ENCODE measurements at places on chromosomes 6 and 20.

- DNase-seq: no peak
These were observed 47.5 kb upstream of the POPDC3 start for GRCh38 chr6:105227295-105227767.

DNA sequence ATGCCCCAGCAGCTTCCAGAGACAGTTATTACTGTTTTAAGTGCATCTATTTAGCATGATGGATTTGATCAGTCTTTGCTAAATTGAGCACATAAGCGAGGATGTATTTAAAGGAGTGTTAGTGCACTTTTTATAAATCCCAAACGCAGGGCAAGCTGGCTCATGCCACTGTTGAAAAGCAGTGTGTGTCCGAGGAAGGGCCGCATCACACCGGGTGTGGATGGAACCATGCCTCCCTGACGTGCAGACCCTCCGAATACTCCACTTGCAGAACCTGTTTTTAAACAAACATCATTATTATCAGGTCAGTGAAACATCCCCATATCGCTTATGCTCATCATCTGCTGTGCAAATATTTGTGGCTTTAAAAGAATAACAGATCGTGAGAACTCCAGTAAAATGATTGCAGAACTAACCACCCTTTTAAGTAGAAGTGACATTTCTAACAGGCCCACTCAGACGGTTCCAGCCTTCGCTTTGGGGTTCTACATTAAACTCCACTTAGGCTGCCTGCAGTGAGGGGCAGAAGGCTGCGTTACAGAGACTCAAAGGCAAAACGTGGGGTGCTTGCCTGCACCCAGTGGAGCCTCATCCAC, 190.1 kb downstream of the CDH4 start:
- no peak for DNase-seq

GRCh38 chr20:50920997-50921396, 10.2 kb downstream of the ADNP start:
- DNase-seq: no peak

DNA sequence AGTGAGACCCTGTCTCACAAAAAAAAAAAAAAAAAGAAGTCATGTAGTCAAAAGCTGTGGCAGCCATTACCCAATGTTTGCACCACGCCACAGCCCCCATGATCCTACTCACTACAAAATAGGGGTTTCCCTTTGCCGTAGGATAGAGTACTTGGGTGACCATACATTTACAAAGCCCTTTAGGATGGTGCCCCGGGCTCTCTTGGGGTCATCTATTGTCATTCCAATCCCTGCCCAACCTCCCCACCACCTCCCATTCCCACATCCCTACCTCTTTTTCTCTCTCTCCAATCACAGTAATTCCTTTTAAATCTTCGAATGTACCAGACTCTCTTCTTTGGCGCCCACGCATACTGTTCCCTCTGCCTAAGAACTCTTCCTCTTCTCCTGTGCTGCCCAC, 74.6 kb downstream of the KIAA0319 start:
- DNase-seq: no peak

- no peak for DNase-seq
These were observed 154.4 kb downstream of the TMEM200A start for GRCh38 chr6:130520221-130520620.

GRCh38 chr6:156161471-156161870, 615.7 kb upstream of the ARID1B start:
- DNase-seq: no peak

- no peak for DNase-seq
These were observed 32.6 kb downstream of the ELOVL5 start for GRCh38 chr6:53316142-53316541.

DNA sequence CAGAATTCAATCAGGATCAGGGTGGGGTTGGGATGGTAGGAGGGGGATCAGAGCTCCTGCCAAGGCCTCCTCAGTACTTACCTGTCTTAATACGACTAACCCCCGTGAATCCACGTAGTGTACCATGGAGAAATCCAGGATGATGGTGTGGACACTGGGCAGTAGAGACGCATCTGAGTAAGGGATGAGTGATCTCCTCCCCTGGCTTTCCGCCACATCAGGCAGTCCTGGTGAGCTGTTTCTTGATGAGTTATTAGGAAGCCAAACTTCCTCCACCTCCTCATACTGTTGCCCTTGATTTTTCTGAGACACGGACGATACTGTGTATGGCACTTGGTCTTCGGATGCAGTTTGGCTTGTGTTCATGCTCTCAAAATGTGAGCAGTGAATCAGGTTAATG, 34.2 kb upstream of the SRPK1 start:
- no peak for DNase-seq

DNA sequence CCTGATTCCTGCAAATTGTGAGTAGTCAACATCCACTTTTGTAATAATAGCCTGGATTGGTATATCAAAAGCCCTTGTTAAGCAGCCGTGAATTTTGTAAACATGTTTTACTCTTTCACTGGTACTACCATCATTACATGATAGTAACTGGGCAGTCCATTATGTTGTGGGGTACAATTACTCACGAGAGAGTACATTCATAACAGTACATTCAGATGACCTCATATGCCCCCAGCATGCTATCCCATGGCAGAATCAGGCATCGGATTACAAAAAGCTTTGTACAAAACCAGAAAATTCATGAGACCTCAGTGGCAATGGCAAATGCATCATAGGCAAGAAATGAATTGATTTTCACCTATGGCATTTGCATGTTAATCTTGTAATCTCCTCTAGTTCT, 166.2 kb downstream of the EPM2A start:
- no peak for DNase-seq

DNA sequence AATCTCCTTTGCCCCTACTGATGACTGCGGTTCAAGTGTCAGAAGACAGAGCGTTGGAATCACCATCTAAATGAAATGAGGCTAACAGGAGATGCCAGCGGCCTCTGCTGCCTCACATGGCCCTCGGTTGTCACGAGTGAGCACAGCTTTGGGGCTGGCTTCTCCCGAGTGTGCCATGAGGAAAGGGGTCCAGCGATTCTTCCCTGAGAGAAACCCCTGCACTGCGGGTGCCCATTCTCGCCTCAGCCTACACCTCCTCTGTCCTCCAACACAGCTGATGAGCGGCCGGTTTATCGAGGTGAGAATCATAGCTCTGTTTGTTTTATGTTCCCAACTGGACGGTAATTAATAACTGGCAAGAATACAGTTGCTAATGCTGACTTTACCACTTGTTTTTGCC, 144.7 kb upstream of the RPS6KA2 start:
- no peak for DNase-seq

DNA sequence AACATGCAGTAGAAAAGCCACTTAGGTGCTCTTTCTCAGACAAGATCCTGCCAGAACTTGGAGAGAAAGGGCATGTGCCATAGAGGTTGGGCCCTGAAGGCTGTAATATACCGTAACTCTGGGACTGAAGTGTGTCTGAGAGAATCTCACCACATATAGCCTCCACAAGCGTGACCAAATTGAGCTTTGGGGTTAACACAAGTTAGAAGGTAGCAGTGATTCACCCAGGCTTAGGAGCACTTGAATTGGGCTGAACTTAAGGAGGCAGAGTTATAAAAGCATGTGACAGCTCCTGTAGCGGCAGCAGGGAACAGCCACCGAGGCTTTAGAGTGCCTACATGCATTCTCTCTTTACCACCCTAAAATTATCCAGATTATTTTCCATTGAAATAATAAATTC, 361.6 kb downstream of the PHF3 start:
- DNase-seq: no peak

DNA sequence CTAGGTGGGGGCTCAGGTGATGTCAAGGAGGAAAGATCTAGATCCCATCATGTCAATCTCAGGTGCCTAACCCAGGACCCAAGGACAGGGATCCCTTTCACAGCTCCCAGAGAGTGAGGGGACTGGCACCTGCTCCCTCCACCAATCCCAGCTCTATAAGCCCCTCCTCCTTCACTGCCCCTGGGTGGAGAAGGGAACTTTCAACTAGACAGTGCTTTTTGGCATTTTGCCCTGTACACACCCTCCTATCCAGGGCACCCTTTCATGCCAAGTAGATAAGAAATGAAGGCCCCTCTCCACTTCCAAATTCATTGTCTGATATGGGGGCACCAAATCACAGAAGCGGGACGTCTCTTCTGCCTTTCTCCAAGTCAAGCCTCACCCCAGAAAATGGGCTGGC, 61.6 kb downstream of the MDGA1 start:
- no peak for DNase-seq

DNA sequence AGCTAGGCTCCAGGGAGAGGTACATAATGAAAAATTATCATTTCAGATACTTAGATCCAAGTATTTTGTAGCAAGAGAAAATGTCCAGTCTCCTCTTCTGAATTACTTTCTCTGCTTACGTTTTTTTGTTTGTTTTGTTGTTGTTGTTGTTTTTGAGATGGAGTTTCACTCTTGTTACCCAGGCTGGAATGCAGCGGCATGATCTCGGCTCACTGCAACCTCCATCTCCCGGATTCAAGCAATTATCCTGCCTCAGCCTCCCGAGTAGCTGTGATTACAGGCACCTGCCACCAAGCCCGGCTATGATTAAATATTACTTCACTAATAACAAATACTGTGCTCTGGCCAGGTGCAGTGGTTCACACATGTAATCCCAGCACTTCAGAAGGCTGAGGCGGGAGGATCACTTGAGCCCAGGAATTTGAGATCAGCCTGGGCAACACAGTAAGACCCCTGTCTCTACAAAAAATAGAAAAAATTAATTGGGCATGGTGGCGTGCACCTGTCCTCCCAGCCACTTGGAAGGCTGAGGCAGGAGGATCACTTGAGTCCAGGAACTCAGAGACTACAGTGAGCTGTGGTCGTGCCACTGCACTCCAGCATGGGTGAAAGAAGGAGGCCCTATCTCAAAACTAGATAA, 155.0 kb upstream of the JARID2 start:
- DNase-seq: no peak

DNA sequence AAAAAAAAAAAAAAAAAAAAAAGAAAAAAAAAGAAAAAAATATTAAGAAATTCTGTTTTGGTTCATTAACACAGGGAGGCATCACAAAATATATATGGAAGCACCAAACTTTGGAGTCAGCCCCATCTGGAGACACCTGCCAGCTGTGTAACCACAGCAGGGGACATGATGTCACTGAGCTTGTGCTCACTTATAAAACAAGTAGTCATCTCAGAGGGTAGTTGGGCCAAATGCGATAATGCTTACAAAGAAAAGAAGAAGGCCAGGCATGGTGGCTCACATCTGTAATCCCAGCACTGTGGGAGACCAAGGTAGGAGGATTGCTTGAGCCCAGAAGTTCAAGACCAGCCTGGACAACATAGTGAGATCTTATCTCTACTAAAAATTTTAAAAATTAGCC, 1.1 kb upstream of the BNIP5 start:
- no peak for DNase-seq

DNA sequence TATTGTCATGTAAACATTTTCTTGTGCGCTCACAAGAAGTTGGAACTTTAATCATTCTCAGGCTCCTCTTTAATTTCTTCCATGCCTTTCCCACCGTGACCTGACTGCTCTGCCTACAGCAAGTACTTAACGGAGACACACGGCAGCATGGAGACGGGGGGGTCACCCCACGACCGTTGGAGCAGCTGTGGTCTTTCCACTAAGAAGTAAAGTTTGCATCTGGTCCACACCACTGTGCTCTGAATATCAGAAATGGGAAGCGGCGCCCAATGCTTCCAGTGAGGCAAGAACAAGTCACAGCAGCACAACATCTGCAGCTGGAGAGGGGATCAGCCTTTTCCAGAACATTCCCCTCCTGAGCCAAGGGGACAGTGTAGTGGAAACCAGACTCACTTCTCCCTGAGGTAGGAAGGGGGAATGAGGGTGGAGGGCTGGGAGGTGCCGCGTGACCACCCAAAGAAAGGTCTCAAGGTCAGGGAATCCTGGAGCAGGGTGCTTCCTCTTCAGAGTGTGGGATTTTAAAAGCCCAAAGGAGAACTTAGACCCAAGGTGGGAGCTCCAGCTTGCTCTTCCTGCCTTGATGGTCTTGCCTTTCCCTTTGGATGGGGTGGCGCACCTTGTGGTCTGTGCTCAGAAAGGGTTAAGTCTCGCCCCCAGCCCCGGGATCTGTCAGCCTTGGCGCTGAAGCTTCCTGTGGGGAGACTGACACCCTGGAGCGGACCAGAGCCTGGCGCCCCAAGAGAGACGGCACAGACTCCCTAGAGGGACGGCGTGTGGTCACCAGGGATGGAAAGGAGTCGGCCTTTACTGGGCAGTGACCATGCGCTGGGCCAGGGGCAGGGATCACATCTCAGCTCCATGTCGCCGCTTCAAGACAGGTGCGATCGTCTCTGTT, 25.6 kb upstream of the SMOC2 start:
- no peak for DNase-seq

- DNase-seq: no peak
These were observed 11.9 kb upstream of the CNR1 start for GRCh38 chr6:88177961-88178464.

DNA sequence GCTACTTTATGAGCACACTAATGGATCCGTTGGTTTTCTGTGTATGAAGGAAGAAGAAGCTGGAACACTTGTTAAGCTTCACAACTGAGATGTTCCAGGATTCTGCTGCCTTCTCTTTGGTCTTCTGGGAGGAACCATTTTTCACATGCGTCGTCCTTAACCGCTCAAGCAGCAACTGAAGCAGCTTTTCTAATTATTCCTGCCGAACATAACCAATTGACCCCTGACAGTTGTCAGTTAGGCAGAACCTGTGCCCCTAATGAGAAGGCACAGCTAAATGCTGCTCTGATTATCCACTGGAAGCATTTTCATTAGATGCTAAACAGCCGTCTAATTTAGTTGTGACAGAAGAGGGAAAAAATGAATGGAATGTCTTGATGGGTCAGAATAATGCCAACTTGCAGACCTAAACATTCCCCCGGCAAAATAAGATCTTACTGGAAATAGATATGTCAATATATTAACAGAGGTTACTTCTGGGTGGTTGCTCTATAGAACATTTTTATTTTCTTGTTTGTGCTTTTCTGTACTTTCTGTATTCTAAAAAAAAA, 85.0 kb upstream of the SMLR1 start:
- no peak for DNase-seq

DNA sequence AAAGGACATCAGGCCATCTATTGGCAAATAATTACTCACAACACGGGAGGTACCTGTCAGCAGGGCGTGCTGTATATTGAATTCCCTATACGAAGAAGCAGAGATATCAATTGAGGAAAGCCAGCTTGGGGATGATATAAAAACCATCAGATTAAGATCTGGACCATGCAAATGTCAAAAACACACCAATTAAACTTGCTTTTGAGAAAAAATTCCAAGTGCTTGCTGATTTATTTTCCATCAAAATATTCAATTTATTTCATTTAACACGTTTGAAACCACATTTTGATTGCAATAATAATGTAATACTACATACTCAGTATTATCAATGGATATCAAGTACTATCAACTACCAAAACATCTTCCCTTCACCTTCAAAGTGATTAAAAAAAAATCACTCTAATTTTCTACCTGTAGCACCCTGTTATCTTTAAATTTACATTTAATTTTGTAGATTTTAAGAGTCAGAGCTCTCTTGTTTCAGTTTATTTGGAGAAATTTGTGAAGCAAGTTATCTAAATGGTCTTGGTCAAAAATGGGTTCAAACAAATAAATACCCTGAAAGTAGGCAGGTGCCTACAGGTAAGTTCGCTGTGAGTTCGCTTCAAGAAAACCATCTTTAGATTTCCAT, 6.8 kb upstream of the TBX18 start:
- no peak for DNase-seq
